Stimulated activated naive CD8-positive, alpha-beta T cell treated with anti-CD3 and anti-CD28 coated beads, Interleukin-15, amount 100 ng/mL, for 72 hours (primary cell): ENCODE measurements at places on chromosomes 12 and 14.

- DNase-seq, result no peak
These were observed 57.6 kb downstream of the SPTSSA start for GRCh38 chr14:34404416-34404815.

DNA sequence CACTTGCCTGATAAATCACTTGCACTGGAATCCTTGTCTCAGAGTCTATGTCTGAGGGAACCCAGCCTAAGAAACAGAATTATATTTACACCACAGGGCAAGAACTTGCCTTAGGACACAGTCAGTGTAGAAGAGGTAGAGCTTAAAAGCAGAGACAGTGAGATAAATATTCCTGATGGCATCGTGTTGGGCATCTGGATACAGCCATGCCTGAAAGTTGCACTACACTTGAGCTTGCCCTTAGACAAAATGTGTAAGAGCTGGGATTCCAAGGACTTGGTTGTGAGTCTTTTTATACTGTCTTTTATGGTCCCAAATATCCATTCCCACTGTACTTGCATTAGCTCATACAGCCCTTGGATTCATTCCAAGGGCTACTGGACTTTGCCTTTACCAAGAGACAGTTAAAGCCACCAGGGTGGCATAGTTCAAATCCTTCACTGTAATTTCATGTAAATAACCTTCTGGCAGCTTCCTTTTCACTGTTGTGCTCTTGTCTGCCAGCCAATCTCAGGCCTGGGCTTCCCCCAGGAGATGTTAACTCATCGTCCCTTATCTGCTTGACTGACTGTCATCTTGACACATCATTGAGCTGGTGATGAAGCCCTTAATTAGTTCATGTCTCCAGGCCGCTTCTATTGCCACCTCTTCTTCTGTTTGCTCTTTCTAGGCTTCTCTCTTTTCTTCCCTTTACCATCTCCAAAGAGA is 577.9 kb upstream of the TBX3 start:
- DNase-seq, result no peak

DNA sequence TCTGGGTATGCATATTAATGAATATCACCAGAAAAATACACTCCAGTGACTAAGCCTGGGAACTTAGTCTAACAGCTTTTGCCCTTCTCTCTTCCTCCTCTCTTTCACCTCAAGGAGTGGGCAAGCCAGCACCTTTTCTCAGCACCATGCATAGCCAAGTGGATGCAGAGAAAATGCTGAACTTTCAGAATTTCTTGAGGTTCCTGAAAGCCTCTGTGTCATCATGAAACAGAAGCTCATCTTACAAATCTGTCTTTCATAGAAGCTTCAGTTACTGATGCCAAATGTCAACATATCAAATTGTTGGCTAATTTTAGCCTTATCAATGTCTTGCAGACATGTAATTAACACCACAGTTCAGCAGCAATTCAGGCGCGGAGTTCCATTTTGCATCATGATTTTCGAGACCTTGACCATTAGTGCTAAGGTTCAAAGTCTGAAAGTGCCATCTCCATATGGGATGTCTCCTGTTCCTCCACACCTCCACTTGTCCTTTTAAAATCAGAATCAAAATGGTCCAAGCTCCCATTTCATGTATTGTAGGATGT is 51.1 kb upstream of the RPH3A start:
- DNase-seq, result no peak

DNA sequence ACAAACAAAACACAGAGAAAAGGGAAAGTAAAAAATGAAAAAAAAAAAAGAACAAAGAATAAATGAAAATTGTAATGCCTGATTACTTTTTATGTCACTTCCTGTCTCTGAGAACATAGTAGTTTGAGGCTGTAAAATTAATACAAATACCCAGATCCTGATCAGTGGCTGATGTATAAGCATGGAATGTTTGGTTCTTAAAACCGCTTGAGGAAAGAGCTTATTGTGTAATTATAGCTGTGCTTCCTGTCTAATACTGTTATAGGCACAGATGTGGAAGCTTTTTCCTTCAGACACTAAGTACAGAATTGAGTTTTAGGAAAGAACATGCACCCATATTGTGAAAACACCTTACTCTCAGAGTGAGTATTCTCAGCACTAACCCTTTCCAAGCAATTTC is 86.9 kb downstream of the AVPR1A start:
- no peak for DNase-seq

GRCh38 chr12:6773590-6774351 is 1.5 kb downstream of the LAG3 start:
- DNase-seq, result peak; percentile 80

DNA sequence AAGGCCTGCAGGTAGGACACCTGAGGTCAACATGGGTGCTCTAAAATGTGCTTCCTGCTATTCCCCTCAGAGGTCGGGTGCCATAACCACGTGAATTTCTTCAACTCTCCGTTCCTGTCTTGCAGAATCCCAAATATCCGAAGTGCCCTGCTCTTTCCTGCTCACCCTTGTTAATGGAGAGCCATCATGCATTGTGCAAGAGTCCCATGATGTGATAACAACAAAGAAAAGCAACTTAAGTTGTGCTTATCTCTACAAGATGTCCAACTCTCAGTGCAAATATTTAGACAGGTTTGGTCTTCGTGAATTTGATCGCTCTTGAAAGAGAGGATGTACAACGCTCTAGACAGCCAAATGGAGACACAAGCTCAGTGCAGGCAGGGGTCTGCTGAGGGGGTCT is 210.6 kb upstream of the PLXNC1 start:
- no peak for DNase-seq

GRCh38 chr12:109596418-109597244 is 23.0 kb downstream of the MVK start:
- no peak for DNase-seq

GRCh38 chr14:94936901-94937685 is 167.2 kb upstream of the GSC start:
- no peak for DNase-seq

DNA sequence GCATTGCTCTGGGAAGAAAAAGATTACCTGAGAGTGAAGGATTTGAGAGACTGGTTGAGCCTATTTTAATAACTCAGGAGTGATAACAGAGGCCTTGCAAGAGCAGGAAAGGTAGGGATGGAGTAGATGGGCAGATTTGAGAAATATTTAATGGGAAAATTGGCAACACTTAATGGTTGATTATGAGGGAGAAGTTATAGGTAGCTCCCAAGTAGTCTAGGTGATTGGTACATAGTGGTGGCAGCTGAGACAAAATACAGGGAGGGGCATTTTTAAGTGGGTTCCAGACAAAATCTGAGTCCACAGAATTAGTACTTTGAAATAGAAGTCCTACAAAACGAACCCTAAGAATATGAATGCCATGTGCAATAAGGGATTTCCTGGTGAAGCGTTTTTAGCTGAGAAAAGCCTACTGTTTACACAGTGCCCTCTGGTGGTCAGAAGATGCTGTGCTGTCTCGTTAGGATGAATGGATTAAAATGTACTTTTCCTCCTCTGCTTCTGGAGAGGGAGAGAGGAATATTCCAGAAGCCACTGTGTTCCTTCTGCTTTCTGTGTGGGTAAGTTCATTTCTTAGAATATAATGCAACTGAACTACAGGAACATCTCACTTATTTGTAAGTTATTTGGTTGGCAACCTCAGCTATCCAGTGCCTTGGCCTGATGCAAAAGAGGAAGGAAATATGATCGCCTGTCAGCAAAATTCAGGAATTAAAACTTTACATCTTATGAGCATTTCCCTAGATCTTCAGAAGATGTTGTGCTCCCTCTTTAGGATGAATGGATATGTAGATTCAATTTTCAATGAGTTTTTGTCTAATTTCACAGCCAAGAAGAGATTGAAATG is 6.5 kb downstream of the ZBTB1 start:
- peak; percentile 49 for DNase-seq

DNA sequence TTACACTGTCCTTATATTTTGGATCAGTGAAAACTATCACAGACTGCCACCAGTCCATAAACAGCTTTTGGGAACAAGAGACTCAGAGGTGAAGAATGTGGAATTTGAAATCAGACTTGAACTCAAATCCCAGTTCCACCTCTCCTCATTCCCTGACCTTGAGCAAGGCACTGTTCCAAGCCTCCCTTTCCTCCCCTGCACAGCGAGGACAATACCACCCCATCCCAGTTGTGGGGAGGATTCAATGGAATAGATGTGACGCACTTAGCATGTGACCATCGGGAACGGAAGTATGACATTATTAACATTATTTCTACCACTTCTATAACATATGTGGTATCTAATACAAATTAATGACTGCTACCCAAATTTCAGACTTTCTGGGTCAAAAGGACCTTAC is 63.5 kb downstream of the DPF3 start:
- DNase-seq, result no peak

DNA sequence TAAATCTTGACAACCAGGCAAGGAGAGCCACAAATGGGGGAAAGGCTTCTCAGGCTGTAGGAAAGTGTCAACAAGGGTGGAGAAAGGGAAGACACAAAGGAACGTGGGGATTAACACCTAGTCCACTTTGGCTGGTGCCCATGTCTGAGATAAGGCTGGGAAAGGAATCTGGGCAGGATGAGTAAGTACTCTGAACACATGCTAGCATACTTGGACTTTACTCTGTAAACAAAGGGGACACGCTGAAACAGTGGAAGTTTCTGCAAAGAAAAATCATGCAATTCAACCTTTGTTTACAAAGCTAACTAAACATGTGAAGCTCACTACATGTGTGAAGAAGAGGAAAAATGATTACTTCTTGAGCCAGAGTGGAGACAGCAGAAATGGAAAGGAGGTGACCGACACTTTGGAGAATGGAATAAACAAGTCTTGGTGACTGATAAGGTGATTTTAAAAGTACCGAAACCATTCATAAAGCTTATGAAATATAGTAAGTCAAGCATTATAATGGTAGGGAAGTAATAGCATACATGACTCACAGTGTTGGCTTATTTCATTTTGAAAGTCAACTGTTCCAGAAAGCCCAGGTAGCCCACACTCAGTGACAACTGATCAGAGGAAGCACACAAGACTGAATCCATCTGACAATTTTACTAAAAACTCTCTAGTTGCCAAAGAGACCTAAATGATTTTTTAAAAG is 13.2 kb downstream of the CPNE8 start:
- DNase-seq, result no peak

DNA sequence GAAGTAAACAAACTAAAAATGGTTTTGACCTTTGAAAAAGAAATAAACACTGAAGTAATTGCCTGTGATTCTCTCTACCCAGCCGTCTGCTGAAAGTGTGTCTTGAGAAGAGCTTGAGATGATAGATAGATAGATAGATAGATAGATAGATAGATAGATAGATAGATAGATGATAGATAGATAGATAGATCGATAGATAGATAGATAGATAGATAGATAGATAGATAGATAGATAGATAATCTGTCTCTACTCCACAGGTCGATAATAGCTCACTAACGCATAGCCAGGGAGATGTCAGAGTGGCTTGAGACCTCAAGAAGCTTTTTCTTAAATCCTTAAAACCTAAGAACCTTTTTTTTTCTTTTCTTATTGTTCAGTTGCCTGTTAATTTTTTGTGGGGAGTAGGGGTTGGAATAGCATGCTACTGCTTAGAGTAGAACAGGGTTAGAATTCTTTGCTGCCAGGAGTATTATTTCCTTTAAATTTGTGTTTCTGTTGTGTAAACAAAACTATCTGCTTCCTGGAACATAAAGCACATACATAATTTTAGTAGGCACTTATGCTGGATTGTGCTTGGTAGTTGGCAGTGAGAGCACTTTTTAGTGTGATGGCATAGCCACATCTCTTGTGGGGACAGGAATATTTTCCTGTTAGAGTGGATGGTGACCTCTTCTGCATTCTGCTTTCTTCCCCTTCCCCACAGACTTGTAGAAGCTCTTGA is 169.5 kb downstream of the FBXL14 start:
- DNase-seq, result no peak

DNA sequence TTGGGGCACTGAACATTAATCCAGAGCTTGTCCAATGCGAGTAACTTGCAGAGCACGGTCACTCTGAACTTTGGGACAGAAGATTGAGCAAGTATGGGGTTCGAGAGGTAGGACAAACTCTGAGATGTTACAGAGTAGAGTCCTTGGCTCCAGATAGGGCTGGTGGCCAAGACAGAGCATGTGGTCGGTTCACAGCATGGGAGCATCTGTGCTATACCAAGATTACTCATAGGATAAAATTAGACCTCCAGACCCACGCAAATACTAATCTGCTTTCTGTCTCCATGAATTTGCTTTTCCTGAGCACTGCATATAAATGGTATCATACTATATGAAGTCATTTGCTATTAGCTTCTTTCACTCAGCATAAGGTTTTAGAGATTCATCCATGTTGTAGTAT is 93.4 kb upstream of the TBX5 start:
- DNase-seq, result no peak

- DNase-seq, result no peak
These were observed 64.9 kb upstream of the KITLG start for GRCh38 chr12:88644946-88645702.

- no peak for DNase-seq
These were observed 491.1 kb upstream of the RGS6 start for GRCh38 chr14:71441126-71441525.

DNA sequence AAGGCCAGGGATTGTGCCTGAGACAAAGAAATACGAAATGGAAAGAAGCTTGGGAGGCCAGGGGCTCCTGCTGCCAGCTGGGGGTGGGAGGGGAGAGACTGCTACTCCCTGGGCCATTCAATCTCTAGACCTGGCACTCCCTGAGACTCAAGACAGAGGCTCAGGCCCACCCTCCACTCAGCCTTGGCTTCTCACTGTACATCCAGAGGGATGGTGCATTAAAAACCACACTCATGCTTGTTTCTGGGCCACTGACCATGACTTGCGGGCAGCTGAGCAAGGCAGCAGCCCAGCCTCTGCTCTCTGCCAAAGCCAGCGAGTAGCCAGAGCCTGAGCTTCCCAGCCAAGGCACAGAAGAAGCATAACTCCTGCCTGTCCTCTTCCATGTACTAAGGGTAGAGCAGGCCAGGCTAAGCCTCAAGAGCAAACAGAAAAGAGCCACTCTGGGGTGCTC is 41.5 kb downstream of the PITPNM2 start:
- no peak for DNase-seq

DNA sequence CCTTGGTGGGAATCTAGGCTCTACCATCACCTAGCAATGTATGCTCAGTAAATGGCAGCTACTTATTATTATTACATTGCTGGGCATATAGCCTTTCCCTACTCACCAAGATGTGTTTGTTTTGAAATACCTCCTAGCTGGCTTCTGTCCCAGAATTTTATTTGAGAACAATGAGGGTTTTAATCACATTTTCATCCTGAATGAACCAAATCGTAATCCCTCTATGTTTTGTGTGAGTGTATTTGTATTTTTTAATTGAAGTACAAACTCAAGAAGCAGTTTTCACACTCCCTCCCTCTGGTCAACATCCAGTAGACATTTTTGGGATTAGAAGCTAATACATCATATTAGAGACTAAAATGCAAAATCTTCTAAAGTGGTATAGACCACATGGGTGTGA is 7.6 kb downstream of the SLC7A8 start:
- DNase-seq, result no peak
